GM23338 (cell line): ENCODE measurements at places on chromosomes 2 and 18.

- DNase-seq: no peak
Measured at GRCh38 chr2:223976635-223977226, 19.5 kb downstream of the MRPL44 start.

DNA sequence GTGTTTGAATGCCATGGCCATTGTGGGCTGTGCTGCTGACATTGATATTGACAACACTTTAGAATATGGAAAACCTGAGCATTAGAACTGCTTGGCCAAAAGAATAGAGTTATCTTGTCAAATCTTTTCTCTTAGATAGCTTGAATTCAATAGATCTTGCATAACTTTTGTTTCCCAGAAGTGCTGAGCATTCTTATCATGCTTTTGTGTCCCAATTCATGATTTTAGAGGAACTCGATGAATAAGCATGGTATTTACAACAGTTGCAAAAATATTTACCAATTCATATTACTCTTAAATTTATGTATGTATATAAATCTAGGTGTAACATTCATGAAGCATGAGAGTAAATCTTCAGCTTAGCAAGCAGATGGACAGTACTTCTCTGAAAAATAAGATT is 508.0 kb downstream of the BCL11A start:
- DNase-seq: no peak

GRCh38 chr18:49645841-49646351 is 84.0 kb downstream of the LIPG start:
- DNase-seq: peak; percentile 25

GRCh38 chr2:170485254-170486026 is 229.7 kb upstream of the SP5 start:
- no peak for DNase-seq

DNA sequence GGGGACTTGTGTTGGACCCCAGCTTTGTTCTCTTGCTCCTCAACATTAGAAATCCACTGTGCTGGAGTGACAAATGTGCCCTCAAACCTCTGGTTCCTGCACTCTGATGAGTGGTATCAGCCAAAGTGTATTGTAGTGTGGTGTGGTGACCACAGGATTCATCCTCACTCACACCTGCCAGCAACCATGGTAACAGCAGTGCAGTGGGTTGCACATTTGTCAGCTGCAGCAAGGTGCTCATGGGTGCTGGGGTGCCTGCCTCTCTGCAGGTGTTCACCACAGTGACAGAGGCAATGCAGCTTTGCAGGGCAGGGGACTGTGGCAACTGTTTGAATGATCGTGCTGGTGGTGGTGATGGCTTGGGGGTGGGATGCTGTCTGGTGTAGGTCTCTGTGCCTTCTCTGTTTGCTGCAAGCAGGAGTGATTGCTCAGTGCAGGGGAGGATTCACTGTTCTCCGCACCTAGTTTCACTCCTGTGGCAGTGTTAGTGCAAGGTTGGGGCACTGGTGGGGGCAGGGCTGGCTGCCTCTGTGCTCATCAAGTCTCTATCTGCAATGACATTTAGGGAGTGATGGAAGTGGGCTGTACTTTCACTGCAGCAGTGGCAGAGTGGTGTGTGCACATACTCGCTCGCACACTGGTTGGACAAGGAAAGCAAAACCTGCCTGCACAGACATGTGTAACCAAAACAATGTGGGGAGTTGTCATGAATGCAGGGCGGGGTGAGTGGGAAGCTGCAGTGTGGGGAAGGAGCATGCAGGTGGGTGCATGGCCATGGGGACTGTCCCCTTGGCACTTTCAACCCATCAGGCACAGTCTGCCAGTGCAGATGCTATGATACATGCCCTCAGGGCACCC is 301.1 kb downstream of the PIK3C3 start:
- DNase-seq: no peak

GRCh38 chr18:10470429-10470828 is 16.0 kb downstream of the APCDD1 start:
- DNase-seq: no peak

GRCh38 chr18:32122039-32122438 is 30.4 kb downstream of the RNF138 start:
- no peak for DNase-seq

GRCh38 chr18:50401888-50402287 is 27.0 kb downstream of the SKA1 start:
- peak; percentile 77 for DNase-seq
